Putamen (tissue), 1 donor: ENCODE measurements at places on chromosomes 7 and 10.

- no peak for DNase-seq
Measured at GRCh38 chr7:2924866-2925840, 81.0 kb upstream of the GNA12 start.

DNA sequence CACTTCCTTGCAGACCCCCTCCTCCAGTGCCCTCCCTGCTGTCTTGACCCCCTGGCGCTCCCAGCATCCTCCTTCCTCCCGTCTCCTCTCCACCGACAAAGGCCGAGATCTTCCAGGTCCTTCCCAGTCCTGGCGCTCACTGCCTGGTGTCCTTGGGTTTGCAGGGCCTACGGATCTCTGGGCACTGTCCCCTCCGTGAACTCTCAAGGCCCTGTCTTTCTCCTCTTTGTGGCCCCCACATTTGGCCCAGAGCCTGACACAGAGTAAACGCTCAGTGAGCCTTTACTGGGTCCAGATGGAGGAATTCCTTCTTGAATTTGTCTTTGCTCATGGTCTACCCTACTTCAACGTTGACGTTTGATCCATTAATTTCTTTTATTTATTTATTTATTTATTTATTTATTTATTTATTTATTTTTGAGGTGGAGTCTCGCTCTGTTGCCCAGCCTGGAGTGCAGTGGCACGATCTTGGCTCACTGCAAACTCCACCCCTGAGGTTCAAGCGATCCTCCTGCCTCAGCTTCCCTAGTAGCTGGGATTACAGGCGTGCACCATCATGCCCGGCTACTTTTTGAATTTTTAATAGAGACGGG is 29.7 kb downstream of the TMEM270 start:
- DNase-seq: no peak

DNA sequence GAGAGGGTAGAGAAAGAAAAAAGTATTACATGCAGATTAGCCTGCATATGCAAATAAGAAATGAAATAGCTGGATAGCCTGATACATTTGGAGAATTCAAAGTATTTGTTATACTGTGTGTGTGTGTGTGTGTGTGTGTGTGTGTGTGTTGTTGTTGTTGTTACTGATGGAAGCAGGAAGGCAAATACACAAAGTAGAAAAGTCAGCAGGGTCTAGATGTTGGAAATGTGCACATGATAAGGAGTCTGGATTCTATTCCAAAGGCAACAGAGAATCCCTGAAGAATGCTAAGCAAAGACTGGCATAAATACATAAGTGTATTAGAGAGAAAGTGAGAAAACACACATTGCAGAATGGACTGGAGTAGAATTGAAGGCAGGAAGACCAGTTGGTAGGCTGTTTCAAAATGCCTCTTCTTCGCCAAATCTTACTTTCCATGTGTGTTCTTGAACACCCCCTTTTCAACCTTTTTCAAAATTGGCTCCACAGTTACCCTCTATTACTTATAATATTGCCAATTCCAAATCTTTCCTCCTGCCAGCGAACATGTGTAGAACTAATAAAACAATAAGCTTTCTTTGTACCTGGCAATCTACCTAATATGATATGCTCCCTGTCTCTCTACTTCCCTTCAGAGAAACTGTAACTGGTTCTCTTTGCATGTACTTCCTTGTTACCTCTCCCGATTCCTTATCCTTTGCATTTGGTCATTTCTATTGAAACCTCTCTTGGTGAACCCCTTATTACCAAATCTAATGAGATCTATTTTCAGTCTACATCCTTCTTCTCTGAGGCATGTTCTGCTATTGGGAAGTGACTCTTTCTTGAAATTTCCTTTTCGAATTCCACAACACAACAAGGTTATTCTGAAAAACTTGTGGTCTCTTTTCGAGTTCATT is 6.2 kb downstream of the CPED1 start:
- DNase-seq: no peak

DNA sequence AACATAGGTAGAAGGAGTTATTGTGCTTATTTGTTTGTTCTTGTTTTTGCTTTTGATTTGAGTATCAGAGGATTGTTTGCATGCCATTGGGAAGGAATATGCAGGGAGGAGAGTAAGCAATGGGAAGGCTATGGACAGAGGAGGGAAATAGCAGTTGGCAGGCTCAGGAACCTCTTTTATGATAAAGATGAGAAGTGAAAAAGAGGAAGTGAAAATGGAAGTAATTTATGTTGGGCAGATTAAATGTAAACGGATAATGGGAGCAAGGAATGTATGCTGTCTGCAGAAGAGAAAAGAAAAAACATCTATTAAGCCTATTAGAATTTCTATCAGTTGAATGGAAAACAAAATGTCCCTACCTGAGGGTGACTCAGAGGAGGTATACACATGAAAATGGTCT is 90.1 kb upstream of the NPSR1 start:
- no peak for DNase-seq

- no peak for DNase-seq
Measured at GRCh38 chr10:9579110-9579705, 1438.5 kb upstream of the CELF2 start.

DNA sequence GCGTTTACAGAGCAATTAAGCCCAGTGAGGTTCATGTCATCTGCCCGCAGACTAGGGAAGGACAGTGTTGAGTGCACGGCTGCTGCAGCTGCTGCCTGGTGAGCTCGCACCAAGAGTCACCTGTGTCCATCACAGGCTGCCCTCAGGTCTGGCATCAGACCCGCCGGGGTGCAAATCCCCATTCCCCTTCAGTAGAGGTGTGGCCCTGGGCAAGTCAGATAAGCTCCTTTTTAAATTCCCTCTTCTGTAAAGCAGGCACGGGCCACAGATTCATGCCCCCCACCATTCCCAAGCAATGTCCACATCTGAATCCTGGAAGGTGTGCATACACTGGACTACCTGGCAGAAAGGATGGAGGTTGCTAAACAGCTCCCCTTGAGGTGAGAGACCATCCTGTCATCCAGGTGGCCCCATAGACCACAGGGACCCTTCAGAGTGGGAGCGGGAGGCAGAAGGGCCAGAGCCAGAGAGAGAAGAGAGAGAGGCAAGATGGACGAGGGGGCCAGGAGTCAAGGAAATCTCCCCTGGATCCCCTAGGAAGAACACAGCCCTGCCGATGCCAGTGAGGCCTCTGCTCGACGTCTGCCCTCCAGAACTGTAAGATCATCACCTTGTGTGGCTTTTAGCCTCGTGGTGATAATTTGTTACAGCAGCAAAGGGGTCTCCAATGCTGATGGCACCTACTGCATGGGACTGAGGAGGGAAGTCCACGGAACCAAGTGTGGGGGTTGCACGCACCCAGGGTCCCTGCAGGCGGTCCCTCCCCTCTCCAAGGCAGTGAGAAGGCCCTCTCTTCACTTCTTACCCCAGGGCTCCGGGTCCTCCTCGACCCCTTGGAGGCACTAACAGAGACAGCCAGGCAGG is 168.8 kb downstream of the TCERG1L start:
- no peak for DNase-seq

- no peak for DNase-seq
Measured at GRCh38 chr10:71299071-71299785, 19.8 kb upstream of the SLC29A3 start.

- no peak for DNase-seq
Measured at GRCh38 chr7:130141884-130142653, 63.1 kb downstream of the TMEM209 start.

DNA sequence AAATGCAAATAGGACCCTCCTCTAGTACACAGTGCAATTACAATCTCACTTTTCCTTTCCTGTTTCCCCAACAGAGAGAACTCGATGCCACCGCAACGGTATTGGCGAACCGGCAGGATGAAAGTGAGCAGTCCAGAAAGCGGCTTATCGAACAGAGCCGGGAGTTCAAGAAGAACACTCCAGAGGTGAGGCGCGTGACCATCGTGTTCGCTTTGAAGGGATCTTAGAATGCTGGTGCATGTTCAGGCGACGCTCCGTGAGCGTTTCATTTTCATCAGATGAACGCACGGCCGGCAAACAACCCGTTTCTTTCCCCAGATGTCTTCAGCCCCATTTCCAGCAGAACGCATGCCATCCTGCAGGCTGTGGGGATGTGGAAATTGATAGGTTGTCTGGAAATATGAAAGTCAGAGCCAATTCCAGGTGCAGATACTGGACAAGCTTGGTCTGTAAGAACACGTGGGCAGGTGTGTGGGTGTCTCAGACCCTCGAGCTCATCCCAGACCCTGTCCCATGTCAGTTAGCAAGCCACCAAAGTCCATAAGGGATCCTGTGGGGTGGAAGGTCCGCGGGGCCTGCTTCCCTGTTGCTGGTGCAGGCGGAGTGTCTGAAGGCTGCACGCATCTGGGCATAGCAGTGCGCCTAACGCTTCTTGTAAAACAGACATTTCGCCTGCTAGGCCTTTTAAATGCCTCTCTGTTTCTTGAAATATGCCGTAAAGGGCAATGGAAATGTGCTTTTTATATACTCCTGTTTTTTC is 98.8 kb downstream of the CUX1 start:
- DNase-seq: no peak

GRCh38 chr10:128186959-128187787 is 61.0 kb upstream of the MKI67 start:
- no peak for DNase-seq

GRCh38 chr7:90760892-90761291 is 164.8 kb downstream of the CDK14 start:
- DNase-seq: no peak

- peak; percentile 73 for DNase-seq
Measured at GRCh38 chr7:92833766-92834506, 2.4 kb downstream of the CDK6 start.

- no peak for DNase-seq
Measured at GRCh38 chr7:151440799-151441445, 981 bp upstream of the CRYGN start.

DNA sequence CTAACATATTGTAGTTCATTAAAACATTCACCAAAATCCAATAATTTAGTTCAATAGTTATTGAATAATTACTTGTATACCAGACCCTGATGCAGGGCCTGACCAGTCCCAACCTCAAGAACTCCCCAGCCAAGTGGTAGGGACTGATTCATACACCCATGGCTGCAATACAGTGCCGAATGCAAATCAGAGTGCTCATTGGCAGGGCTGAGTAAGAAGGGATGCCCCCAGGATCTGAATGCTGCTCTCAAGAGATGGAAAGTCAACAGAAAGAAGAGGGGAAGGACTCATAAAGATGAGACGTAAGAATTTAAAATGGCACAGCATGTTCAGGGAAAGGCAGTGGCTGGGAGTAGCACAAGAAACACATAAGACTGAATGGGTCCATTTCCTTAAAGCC is 29.9 kb downstream of the ZNF438 start:
- DNase-seq: no peak

- DNase-seq: no peak
Measured at GRCh38 chr10:97547962-97548361, 24.6 kb upstream of the ANKRD2 start.

GRCh38 chr10:35007858-35008301 is 82.3 kb downstream of the CUL2 start:
- DNase-seq: no peak

DNA sequence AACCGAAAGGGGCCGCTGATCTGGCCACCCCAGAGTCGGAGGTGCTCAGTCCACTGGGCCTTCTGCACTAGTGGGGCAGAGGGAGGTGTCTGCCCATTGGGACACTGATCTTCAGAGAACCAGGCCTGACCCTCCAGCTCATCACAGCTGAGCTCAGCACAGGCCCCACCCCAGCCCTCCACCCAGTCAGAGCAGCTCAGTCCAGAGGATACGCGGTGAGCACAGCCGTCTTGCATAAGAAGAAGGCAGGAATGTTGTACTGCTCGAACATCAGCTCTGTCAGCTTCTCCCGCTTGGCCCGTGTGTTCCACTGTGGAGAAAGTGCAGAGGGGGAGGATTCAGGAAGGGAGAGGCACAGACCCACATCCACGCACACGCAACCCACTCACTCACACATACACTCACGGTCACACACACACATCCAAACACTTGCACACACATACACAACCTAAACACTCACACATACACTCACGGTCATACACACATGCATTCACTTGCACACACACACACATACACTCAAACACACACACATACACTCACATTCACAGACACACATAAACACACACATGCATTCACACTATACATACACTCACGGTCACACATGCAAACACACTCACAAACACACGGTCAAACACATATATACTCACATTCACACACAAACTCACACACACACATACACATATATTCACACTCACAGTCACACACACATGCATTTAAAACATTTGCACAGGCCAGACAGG is 6.3 kb downstream of the ACTL6B start:
- no peak for DNase-seq

DNA sequence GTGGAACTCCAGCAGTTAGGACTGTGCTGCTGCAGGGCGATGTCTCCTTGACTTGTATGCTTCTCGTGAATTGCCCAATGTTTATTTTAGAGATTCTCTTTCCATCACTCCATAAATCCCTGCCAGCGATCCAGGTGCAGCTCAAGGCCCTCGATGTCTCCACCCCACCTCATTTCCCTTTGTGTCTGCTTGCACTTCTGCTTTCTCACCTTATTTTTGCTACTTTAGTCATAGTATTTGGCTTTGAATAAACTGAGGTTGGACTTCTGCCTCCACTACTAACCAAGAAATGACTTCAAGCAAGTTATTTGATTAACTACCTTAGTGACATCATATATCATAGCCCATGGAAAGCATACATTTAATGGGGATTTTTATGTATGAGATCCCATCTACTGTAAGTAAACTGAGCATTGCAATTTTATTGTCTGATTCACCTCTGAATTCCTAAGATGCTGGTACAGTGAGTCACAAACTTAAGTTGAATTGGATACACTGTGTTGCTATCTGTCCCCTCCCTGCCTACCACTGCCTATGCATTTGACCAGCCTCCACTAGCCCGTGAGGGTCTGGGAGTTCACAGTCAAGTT is 255.8 kb downstream of the ABCA13 start:
- no peak for DNase-seq

DNA sequence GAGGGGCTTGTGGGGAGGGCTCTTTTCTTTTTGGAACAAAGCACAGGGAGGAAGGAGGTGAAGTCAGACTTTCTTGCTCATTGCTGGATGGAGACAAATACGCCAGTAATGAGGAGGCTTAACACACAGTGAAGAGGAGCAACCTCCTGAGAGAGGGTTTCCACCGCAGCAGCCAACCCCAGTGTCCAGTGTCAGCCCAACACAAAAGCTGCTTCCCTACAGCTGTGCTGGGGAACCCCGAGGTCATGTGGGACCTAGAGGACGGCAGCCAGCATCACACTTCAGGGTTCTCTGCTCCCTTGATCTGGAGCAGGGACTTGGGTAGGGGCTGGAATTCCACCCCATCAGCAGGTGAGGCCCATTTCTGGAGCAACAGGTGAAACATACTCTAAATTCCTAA is 7.7 kb downstream of the BLNK start:
- no peak for DNase-seq

- no peak for DNase-seq
Measured at GRCh38 chr7:29843093-29843492, 36.8 kb downstream of the WIPF3 start.

DNA sequence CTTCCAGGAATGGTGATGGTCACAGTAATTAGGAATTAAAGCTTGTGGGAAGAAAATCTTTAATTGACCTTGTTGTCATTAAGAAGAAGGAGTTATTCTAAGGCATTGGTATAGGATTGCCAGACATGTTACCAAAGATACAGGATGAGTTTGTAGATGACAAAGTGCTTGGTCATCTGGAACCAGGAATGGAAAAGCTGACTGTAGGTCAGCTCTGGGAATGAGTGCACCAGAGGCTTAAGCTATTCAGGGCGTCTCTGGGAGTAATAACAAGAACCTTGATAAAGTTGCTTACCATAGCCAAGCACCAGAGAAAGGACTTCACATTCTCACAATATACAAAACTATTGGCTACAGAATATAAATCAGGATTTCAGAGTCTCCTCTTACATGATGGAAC is 89.0 kb downstream of the PHTF2 start:
- no peak for DNase-seq

- no peak for DNase-seq
Measured at GRCh38 chr7:155725006-155725355, 80.5 kb downstream of the RBM33 start.
